ENCODE measurements at places on chromosomes 4 and X. TPM values are rescaled to one million over a fixed set of nuclear protein-coding genes. Genes with fewer than 3 reads are reported as not detected.
A peak's percentile ranks its signal among the peaks of the same experiment; 100 is the strongest.

DNA sequence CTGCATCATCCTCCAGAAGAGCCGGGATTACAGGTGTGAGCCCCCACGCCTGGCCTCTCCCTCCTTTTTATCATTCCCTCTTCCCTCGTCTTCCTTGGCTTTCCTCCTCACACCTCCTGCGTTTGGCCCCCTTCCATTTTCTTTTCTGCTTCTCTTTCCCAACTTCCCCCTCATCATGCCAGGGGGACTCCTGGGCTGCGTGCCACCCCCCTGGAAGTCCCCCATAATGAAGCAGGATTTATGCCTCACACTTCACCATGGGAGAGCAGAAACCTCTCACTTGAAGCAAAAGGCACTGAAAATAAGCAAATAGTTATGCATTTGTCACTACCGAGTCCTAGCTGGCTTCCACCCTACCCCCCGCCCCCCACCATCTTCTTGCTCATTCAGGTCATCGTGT, 7.9 kb downstream of the TKTL1 start:
- no peak for DNase-seq

DNA sequence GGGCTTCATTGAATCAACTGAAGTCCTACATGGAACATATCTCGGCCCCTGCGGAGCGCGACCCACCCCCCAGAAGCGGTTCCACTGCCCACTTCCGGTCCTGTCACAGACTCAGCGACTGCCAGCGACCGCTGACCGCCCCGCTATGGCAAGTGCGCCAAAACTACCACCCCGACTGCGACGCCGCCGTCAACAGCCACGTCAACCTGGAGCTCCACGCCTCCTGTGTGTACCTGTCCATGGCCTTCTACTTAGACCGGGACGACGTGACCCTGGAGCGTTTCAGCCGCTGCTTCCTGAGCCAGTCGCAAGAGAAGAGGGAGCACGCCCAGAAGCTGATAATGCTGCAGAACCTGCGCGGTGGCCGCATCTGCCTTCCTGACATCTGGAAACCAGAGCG, 14.8 kb upstream of the FAM47A start:
- DNase-seq = no peak

DNA sequence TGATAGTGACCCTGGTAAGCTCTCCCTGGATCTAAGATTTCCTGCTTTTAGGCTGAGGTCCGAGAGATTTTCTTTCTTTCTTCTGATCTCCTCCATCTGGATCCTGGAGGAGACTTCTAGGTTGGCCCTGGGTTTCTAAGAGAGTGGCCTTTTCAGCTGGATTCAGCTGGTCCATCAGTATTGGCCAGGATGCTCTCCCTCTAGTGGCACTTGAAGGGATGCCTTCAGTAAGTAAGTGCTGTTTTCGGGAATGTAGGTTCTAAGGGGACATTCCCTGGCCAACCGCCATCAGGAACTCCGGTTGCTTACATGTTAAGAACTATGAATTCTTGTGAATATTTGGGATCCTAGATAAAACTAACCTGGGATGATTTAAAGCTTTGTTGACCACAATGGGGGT, 56.9 kb downstream of the SERTM2 start:
- no peak for DNase-seq

DNA sequence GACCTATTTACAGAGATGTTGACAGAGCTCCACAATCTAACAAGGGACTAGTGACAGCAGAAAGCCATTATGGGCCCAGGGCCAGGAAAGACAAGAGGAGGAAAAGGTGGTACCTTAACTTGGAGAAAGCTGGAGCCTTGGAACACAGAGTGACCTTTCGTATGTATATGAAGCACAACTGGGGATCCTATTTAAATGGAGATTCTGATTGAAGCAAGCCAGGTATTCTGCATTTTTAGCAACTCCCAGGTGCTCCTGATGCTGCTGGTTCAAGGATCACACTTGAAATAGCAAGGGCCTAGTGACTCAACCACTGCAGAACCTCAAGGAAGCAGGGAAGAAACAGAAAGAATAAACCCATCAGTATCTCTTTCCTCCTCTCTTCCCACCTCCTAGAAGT, 99.4 kb downstream of the TMEM47 start:
- no peak for DNase-seq

DNA sequence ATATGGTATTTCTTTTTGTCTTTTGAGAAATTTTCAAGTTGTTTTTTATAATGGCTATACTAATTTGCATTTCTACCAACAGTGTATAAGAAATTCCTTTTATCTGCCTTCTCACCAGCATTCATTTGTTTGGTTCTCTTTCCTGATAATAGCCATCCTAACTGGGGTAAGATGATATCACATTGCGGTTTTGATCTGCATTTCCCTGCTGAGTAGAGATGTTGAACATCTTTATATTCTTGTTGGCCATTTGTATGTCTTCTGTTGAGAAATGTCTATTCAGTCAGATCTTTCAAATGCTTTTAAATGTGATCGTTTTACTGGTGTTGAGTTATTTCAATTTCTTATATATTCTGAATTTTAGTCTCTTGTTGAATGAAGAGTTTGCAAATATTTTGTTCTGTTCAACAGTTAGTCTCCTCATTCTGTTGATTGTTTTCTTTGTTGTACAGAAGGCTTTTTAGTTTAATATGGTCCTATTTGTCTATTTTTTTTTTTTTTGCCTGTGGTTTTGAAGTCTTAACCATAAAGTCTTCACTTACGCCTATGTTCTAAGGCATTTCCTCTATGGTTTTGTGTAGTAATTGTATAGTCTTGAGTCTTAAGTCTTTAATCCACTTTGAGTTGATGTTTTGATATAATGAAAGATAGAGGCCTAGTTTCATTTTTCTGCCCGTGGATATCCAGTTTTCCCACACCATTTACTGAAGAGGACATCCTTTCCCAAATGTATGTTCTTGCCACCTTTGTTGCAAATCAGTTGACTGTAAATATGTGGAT, 1566.9 kb downstream of the STIM2 start:
- no peak for DNase-seq

- no peak for DNase-seq
Measured at GRCh38 chrX:16511796-16512776, 137.9 kb upstream of the S100G start.

DNA sequence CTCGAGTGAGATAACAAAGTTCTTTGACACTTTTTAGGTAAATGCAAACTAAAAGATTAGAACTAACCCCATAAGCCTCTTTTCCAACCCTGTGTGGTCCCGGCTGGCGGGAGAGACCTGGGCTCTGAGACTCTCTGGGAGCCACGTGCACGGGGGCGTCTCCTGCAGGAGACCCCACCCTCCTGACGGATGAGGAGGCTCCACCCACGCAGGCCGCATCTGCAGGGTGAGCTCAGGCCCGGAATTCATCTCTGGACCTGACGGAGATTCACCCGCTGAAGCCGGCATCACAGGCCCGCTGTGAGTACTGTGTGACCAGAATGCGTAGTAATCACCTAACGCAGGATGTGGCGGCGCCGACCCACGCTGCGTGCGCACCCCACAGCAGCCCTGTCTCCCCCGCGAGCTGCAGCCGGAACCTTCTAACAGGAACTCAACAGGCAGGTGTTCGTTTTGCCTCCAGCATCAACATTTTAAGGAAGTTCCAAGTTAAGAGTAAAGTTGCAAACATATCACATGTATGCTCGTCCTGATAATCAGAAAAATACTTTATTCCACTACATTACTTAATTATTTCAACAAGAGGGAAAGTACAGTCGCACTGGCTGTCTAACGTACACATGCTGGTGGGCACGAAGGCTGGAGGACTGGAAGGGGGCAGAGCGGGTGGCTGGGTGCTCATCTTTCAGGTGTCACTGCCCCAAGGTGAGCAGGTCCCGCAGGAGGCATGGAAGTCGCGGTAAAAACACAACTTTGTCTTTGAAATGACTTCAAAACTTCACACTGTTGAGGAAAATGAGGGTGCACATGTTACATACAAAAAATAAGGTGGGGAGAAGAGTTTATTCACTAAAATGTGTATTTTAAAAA, 44.5 kb downstream of the FGFRL1 start:
- DNase-seq = peak; percentile 73

GRCh38 chr4:101818362-101818761, 27.8 kb downstream of the BANK1 start:
- no peak for DNase-seq

DNA sequence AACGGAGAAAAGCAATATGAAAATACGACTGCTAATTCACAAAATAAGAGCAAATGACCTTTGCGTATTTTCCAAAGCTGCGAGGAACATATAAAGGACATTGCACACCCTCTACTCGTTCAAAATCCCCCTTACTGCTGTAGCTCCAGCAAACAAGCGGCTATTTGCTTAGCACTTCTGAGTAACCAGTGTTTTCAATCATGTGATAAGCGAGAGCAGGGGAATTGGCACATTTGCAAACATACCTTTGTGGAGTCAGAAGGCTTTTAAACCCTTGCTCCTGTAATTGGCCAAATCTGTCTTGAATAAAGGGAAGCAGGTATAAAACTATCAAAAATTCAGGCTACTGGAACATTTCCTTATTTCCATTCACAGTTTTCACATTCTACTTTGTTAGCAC, 610.2 kb downstream of the UBE2NL start:
- no peak for DNase-seq

- DNase-seq = no peak
Measured at GRCh38 chrX:103540145-103540544, 20.9 kb upstream of the RAB40A start.

The ADH7 gene
- total RNA-seq = not detected

The SSX2 gene
- total RNA-seq = not detected

DNA sequence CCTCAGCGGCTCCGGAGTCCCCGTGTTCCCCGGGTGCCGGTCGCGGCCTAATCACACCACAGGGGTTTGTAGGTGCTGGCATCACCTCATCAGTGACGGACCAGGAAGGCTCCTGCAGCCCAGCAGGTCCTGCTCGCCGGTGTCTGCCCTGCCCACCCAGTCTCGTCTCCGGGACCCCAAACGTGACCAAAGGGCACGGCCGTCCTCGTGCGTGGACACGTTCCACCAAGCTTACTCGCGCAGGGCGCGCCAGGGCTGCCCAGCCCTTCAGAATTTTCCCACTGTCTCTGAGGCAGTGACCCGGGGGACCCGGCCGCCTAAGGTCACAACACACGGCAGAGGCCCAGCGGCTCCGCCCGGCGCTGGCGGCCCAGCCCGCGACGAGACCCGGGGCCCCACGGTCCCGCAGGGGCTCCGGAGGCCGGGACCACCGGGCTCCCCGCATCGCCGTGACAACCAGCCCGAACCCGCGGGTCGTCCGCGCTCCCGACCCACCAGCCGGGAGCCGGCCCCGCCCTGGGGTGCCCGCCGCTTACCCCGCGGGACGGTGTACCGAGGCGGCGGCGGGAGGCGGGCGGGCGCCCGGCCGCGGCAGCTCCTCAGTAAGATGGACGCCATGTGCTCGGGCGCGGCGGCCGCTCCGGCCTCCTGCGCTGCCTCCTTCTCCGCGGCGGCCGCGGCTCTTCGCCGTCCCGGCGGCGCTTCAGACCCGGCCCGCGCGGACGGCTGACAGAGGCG, 454 bp downstream of the LETM1 start:
- no peak for DNase-seq

The AMBN gene
- total RNA-seq = not detected

The SLC16A2 gene
- total RNA-seq = 0.08 TPM

The SMR3B gene
- total RNA-seq = not detected

- no peak for DNase-seq
Measured at GRCh38 chrX:48580662-48581061, 6.4 kb downstream of the RBM3 start.

- no peak for DNase-seq
Measured at GRCh38 chr4:158201876-158202275, 8.4 kb upstream of the TMEM144 start.

DNA sequence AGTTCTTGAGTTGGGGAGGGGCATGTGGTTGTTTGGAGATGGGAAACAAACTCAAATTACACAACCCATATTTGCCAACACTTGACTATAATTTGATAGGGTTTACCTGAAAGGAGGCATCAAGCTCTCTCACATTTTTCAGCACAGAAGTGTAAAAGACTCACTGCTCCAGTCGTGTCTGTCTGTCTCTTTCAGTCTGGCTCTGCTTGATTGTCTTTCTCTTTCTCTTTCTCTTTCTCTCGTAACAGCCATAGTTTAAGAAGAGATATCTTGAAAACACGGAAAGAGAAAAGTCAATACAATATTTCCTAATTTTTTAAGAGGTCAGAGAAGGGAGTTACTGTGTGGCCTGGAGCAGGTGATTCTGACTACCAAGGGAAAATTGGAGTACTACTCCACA, 413.6 kb upstream of the CXorf51A start:
- DNase-seq = no peak

DNA sequence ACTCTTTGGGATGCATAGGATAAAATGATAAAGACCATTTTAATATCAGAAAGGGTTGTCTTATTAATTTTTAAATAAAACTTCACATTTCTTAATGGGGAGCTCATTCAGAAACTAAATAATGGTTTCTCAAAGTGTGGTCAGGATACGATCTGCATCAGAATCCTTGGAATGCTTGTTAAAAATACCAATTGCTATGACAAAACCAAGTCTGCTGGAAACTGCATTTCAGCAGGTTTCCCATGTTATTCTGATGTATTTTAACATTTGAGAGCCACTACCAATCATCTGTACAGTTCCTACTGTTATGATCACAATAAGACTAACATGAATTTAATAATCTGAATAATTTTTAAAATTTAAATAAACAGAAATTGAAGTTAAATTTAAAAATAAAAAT, 115.1 kb downstream of the SOWAHB start:
- no peak for DNase-seq

- no peak for DNase-seq
Measured at GRCh38 chr4:165965503-165965902, 92.5 kb downstream of the TLL1 start.

DNA sequence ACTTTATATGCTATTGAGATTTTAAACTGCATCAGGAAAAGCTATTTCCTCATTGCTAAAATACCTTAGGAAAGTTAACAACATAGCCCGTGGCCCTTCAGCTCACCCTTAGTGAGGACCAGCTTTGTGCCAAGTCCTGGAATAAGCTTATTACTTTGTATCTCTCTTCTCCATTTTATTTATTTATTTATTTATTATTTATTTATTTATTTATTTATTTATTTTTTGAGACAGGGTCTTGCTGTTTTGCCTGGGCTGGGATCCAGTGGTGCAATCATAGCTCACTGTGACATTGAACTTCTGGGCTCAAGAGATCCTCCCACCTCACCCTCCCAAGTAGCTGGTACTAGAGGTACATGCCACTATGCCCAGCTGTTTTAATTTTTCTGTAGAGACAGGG, 6.3 kb downstream of the RHOXF1 start:
- DNase-seq = no peak

DNA sequence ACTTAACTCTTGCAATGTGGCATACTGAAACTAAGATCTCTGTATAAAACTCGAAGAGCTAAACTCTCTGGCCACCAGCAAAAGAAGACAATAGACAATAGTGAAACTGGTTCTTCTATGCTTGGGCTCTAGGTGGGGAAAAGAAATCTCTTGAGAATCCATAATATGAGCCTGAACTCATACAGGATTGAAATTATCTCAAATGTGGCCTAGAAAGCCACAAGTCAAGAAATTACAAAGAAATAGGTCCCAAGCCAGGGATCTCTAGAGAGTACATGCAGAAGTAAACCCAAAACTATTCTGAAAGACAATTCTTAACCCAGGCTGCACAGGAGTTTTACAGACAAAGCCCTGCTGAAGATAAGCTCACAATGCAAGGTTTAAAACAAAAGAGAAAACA, 127.4 kb downstream of the ANAPC10 start:
- DNase-seq = no peak

- no peak for DNase-seq
Measured at GRCh38 chr4:74578329-74578728, 133.4 kb downstream of the AREG start.

The FAAH2 gene
- total RNA-seq = 7.3 TPM

The LNX1 gene
- not detected for total RNA-seq

The GABRG1 gene
- not detected for total RNA-seq
